Lower lobe of right lung (tissue), 2 donors: ENCODE measurements at places on chromosomes 1 and 21. TPM values are rescaled to one million over a fixed set of nuclear protein-coding genes. Genes with fewer than 3 reads are reported as not detected.

Gene SUSD4
- 3.7 TPM for total RNA-seq

GRCh38 chr21:46443910-46444309 lies 14.8 kb upstream of the DIP2A start:
- no peak for DNase-seq

Gene TEDDM1
- total RNA-seq, result not detected

Gene RCAN3
- 16.7 TPM for total RNA-seq

Gene IL20
- not detected for total RNA-seq

DNA sequence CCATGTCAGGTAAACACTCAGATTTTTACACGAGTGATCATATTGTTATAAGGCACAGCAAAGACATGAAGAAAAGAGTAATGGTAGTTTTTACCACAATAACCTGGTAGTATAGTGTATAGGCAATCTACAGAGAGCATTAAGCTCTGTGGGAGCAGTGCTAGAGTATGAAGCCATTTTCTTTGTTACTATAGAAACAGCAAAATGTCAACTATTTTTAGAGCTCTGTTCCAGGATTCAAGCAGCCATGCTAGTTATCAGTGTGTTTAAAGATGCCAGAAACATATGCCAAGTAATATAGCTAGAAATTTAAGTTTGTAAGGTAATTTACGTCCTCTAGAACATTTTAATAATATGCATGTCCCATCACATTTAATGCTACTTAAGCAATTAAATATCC lies 77.6 kb upstream of the RGS18 start:
- DNase-seq, result no peak
